ENCODE measurements at places on chromosomes 1 and 21. TPM values are rescaled to one million over a fixed set of nuclear protein-coding genes. Genes with fewer than 3 reads are reported as not detected.

HRNR gene
- total RNA-seq, result not detected

CRYZ gene
- total RNA-seq, result 39.7 TPM

DNA sequence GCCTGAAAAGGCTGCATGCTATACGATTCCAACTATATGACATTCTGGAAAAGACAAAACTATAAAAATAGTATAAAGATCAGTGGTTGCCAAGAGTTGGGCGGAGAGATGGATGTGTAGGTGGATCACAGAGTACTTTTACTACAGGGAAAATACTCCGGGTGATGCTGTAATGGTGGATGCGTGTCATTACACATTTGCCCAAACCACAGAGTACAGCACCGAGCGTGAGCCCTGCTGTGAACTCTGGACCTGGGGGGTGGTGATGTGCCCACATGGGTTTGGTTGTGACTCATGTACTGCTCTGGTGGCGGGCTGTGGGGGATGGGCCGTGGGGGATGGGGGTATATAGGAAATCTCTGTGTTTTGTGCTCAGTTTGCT is 162.7 kb upstream of the COL6A1 start:
- DNase-seq, result peak; percentile 37

- no peak for DNase-seq
Observed at GRCh38 chr1:183263886-183264602, 78.0 kb downstream of the LAMC2 start.

All from tongue (tissue), 3 donors.